Activated naive CD8-positive, alpha-beta T cell treated with anti-CD3 and anti-CD28 coated beads, Interleukin-2, amount 50 U/mL, for 16 hours (primary cell): ENCODE measurements at places on chromosomes 4 and X.
A peak's percentile ranks its signal among the peaks of the same experiment; 100 is the strongest.

- no peak for DNase-seq
These were observed 238.5 kb downstream of the EVC2 start for GRCh38 chr4:5469861-5470260.

GRCh38 chr4:1233641-1234308 lies 15.2 kb downstream of the CTBP1 start:
- no peak for DNase-seq

GRCh38 chrX:19739683-19740082 lies 147.7 kb downstream of the SH3KBP1 start:
- peak; percentile 1 for DNase-seq

GRCh38 chr4:118739022-118739713 lies 54.0 kb downstream of the METTL14 start:
- no peak for DNase-seq

- no peak for DNase-seq
These were observed 91.1 kb downstream of the PPP3CA start for GRCh38 chr4:101256222-101256621.

DNA sequence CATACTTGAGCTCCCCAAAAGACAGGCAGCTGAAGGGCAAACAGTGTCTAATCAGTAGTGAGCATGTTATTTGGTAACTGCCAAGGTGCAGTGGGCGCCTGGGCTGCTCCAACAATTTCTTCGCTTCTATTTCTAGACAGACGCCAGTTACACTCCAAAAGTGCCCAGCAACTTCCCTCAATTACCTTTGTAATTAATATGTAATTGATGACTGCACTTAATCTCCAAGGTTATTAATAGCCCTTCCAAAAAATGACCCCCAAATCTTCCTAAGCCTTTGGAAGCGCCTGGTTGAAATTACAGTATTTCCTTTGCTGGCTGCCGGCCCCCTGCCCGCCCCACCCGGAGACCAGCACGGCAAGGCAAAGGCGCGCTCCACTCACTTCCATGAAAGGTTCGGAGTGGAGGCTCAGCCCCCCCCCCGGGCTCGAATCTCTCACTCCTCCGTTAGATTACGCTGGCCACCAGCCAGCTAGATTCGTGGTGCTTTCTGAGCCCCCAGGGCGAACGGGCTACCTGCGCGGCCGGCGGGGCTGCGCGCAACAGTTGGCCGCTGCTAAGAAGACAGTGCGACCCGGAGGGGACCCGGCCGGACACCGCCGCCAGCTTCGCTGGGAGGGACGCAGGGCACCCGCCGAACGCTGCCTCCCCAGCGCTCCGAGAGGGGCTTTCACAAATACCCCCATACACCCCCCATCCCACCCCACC lies 1.9 kb downstream of the GPC4 start:
- no peak for DNase-seq

DNA sequence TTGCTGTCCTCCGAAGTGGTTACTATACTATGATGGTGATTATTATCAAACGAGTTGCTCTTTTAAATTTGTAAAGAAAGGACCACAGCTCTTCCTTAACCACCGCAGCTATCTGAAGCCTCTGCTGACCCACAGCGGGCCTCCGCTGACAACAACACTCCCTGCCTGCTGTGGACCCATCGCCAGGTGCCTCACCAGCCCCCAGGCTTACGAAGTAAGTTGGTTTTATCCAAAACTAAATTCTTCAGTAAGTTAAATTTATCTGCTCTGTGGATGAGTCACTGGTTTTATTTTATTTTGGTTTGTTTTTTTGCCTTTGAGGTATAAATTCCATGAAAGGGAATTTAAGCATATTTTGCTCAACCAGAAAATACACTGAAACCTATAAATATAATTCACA lies 54.7 kb downstream of the SLC9A6 start:
- DNase-seq, result no peak

DNA sequence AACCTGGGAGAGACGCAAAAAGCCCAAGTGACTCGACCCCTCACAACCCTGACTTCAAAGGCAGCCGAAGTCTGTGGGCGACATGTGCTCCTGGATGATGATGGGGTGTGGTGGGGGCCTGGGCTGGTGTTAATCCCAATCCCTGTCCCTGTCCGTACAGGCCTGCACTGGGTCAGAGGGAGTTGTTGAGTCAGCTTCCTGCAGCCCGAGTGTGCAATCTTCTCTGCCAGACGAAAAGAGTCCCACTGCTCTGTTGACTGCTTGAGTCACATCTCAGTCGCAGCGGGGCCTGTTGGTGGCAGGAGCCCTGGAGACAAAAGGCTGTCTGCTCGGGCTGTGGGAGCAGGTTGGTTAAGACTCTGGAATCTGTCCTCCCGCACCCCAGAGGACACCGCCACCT lies 10.3 kb downstream of the FAM3A start:
- DNase-seq, result no peak

DNA sequence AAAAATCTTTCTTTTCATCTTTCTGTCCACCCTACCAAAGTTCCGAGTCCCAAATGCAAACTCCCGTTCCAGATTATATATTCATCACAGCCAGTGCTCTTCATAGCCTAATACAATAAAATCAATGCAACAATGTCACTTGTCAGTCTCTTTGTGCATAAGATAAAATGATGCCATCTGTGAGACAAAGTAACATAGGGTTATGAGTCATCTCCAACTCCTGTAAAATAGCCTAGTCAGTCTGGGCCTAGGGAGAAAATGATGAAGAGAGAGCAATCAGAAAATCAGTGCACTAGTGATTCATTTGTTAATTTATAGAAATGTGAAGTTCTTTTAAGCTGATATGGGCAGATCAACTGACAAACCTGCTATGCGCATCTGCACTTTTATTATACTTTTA lies 689.1 kb upstream of the DIAPH2 start:
- DNase-seq, result no peak

DNA sequence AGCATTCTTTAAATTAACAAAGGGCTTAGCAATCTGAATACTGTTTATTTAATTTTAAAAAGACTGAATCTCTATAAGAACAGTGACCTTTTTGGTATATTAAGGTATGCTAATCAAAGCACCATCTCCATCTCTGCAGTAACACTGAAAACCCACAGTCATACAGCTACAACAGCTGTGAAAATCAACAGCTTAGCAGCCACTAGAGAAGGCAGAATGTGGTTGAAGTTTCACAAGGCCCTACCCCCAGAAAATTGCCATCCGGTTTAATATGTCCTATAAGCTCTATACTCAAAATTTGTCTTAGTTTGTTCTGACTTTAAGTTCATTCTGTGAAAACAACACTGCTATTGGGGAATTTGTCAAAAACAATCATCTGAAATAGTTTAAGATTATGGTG lies 128.7 kb downstream of the OPHN1 start:
- DNase-seq, result no peak

DNA sequence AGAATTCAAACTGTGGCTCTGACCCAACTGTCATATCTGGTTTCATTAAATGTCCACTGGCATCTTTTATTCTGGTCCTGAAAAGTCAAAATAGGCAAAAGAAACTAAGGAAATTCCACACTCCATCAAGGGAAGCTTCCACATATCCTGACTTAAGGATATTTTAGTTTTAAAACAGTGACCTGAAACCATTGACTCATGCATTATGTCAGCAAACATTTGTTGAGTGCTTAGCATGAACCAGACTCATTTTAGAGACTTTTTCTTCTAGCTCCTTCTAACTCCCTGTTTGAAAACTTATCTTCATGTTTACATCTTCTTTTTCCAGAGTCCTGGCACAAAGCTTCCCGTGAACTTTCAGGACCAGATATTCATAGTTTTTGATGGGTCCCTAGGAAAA lies 6.9 kb upstream of the CXCL1 start:
- no peak for DNase-seq

GRCh38 chr4:171794528-171794927 lies 18.7 kb upstream of the GALNTL6 start:
- no peak for DNase-seq

DNA sequence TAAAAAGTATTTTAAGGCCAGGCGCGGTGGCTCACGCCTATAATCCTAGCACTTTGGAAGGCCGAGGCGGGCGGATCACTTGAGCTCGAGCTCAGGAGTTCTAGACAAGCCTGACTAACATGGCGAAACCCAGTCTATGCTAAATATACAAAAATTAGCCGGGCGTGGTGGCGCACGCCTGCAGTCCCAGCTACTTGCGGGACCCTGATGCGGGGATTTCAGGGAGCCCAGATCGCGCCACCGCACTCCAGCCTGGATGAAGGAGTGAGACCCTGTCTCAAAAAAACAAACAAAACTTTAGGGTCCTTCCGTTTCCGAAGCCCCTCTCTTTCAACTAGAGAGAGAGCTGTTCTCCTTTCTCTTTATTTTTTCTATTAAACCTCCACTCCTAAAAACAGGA lies 1.2 kb downstream of the SLC25A31 start:
- no peak for DNase-seq

- DNase-seq, result no peak
These were observed 68.8 kb downstream of the NPY1R start for GRCh38 chr4:163263606-163264005.
